ENCODE measurements at places on chromosomes 5 and 9. TPM values are rescaled to one million over a fixed set of nuclear protein-coding genes. Genes with fewer than 3 reads are reported as not detected.

DDX4 gene
- not detected for total RNA-seq

TRAF1 gene
- 2.3 TPM for total RNA-seq

HSPB3 gene
- total RNA-seq, result not detected

FOXD4L3 gene
- total RNA-seq, result not detected
